ENCODE measurements at places on chromosomes 6 and 20.

DNA sequence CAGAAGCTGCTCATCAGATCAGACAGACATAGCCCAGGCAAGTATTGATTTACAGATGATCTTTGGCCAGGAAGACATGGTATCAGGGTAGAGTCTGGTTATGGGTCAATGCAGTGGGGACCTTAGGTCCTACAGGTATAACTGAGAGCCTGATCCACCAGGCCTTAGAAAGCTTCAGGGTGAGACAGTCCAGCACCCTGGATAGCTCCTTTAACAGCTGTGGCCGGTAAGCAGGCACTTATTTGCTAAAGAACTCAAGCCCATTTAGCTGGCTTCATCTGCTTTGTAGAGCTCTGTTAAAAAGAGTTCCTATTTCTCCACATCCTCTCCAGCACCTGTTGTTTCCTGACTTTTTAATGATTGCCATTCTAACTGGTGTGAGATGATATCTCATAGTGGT, 39.6 kb downstream of the ESR1 start:
- DNase-seq = peak; percentile 39

DNA sequence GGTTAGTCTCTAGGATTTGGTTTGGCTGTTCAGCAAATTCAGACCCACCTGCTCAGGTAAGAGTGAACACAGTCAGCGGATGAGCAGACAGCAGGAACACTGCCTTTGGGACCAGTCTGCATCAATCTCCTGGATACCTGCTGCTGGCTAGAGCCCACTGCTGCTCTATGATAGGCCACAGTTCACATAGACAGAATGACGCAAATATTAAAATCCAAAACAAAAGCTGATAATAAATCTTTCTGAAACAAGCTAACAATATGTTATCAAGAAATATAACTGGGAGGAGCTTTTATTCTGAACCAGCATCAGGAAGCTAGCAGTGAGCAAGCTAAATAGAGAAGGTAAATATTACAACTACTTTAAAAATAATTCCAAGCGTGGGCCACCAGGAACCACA, at the start of gene TAAR1:
Gene TAAR1 (minus strand): TSS at position 101 of the 400 bp plus-strand sequence. CDS start 13,179 bp downstream, outside the sequence.
- DNase-seq = no peak

- DNase-seq = no peak
Measured at GRCh38 chr6:131041814-131042213, 21.2 kb downstream of the EPB41L2 start.

DNA sequence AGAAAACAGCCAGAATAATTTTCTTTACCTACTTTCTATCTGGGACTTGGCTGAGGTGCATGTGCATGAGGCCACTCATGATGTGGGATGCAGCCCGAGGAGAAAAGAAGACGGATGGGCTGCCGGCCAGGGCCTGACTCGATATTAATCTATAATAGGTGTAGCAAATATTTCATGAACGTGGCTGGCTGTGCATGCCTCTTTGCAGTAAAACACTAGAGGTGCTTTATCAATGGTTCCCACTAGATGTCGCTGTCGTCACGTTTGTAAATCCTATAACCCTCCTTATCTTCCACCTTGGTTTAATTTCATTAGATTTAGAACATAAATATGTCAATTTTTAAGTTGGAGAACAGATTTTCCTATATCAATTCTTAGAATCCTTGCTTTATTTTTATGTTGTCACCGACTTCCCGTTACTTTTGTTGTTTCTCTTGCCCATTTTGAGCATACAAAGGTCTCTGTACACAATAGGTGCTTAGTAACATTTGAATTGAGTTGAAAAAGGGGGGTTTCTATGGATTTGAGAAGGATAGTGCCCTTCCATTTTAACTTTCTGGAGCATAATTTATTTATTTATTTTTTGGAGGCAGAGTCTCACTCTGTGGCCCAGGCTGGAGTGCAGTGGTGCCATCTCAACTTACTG, 19.6 kb upstream of the FERMT1 start:
- peak; percentile 59 for DNase-seq

GRCh38 chr20:60761056-60761455, 491.0 kb upstream of the CDH4 start:
- no peak for DNase-seq

- no peak for DNase-seq
Measured at GRCh38 chr20:20231528-20232298, 136.2 kb upstream of the INSM1 start.

DNA sequence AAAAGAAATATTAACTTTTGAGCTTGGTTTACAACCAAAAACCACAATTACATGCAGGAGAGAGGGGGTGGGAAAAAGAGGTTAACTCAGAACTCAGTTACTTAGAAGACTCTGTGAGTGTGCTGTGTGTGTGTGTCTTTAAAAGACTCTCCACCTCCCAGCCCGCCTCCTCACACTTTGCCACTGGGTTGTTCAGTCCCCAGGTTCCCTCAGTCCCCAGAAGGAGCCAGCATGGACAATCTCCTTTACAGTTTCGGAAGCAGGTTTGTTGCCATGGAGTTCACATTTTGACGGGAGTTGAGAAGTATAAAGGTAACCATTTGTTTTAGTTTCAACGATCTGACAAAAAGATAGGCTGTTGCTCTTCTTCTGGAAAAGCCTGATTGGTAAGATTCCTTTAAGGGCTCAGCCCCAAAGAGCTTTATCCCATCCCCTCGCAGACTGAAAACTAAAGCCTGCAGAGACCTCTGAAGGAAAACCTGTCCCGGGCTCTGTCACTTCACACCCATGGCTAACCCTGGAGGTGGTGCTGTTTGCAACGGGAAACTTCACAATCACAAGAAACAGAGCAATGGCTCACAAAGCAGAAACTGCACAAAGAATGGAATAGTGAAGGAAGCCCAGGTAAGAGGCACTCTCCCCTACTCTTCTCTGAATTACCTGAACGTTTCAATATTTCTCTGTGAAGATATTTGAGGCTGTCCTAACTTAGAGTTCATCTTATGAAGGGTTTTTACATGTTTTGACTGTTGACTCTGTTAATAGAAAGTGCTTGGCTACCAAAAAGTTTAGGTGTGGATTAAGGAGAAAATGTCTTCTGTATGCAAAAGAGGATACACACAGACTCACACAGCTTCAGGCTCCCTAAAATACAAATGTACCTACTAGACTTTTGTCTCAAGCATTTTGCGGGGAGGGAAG, at the start of gene SPTLC3:
Gene SPTLC3 (plus strand): TSS at position 212 of the 921 bp plus-strand sequence. CDS start 296 bp downstream, at position 508.
- peak; percentile 53 for DNase-seq

- DNase-seq = no peak
Measured at GRCh38 chr20:1396702-1397101, 3.8 kb upstream of the FKBP1A start.

DNA sequence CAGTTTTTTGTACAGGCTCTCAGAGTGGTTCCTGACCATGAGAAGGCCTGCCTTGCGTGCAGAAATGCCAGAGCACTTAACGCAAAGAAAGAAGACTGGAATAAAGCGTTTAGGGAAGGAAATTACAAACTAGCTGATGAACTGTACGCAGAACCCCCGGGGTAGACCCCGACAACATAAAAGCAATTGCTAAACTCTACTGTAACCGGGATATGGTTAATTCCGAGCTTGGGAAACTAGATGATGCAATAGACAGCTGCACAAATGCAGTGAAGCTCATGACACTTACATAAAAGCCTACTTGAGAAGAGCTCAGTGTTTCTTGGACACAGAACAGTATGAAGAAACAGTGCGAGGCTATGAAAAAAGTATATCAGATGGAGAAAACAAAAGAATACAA, 35.7 kb downstream of the CITED2 start:
- no peak for DNase-seq

GRCh38 chr6:129481706-129482105, 228.3 kb downstream of the ARHGAP18 start:
- no peak for DNase-seq

DNA sequence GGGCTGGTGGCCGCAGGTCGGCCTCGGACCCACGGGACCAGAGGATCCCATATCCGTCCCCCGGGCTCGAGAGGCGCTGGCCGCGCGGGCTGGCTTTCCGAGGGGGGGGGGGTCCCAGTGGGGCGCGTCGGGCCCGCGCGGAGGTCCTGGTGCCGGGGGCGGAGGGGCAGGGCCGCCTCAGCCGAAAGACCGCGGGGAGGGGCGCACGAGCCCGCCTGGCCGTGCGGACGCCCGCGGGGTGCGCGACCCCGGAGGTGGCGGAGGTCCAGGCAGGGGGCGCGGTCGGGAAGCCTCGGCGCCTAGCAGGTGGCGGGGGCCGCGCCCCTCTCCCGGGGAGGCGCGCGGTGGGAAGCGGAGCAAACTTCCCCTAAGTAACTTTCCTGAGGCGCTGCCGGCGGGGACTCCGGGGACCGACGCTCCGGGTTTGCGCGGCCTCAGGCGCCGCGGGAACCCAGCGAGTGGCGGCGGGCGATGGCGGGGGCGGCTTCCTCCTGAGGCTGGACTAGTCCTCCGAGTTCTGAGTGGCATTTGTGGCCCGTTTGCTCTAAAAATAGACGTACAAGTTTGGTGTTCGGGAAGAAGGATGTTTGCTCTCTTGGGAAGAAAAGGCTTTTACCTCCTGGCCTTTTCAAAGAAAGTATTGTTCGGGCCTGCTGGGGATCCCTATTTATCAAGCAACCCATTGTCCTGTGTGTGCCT, 26.5 kb upstream of the BTBD3 start:
- peak; percentile 69 for DNase-seq

GRCh38 chr6:158467923-158468322, 92.0 kb upstream of the TMEM181 start:
- no peak for DNase-seq

- no peak for DNase-seq
Measured at GRCh38 chr6:168078943-168079405, at the start of gene FRMD1. FRMD1 (minus strand) TSS chr6:168079212; CDS start chr6:168079094, 118 bp downstream.

DNA sequence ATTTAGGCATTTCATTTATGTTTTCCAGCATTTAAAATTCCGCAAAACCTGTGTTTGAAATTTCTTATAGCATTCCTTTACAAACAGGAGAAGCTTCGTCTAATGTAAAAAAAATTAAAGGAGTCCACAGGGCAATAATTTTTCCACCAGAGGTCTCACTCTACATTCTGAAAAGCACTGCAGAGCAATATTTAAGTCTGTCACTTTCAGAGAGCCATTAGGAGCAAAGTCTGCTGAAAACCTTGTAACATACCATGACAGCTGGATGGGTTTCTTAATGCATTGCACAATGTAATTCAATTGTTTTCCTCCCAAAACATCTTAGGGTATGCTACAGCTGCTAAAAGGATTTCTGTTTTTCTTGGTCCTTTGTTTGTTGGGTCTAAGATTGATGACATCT, 18.0 kb downstream of the BAG2 start:
- DNase-seq = no peak

DNA sequence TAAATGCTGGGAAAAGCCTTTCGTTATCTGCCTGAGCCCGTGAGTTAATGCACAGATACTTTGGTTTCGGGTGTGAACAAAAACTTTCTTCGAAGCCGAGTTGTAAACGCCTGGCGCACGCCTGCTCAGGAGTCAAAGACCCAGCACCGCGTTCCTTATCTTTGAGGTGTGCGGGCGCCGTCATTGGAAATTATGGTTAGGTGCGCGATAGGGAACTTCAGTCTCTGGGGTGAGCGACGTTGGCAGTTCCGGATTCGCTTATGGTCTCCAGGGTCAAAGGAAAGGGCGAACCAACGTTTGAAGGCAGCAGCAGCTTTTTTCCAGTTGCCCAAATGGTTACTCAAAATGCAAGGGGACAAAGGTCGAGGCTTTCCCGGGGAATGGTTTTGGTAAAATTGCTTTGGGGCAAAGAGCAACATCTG, 853 bp downstream of the SLC22A3 start:
- no peak for DNase-seq

- DNase-seq = no peak
Measured at GRCh38 chr20:51300104-51300503, 242.4 kb downstream of the NFATC2 start.

- DNase-seq = no peak
Measured at GRCh38 chr20:406200-407132, 1.6 kb upstream of the RBCK1 start.

- DNase-seq = no peak
Measured at GRCh38 chr6:73956305-73956704, 260.3 kb downstream of the CD109 start.

DNA sequence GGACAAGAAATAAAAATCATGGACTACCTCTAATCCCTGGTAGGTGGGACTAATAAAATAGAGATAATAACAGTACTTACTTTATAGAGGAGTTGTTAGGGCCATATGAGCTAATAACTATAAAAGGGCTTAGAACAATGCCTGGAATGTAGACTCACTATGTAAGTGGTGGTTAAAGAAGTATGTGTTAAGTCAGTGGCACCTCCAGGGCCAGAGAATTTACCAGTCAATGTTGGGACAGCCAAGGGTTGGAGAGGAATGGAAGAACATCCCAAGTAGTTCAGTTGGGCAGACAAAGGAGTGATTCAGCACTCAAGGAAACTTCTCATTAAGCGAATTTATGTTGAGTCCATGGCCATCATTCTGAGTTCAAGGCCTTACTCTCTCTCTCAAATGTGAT, 116.8 kb downstream of the OTOR start:
- DNase-seq = no peak

GRCh38 chr20:63117661-63118302, 98.1 kb downstream of the YTHDF1 start:
- DNase-seq = no peak

GRCh38 chr20:891058-891705, 25.0 kb downstream of the ANGPT4 start:
- DNase-seq = no peak

DNA sequence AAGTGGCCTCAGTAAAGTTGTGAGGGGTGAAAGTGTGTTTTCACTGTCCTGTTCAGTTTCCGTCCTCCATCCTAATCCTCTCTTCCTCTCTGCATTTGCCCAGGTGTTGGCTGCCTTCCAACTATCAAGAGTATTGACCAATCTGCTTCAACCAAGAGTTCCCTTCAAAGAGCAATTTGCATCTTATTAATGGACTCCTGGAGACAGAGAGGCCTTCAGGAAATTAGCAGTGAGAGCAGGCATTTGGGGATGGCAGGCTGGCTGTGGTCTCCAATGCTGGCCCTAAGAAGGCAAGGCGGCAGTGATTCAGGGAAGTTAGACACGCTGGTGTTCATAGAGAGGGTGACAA, 77.2 kb downstream of the GPR6 start:
- no peak for DNase-seq

DNA sequence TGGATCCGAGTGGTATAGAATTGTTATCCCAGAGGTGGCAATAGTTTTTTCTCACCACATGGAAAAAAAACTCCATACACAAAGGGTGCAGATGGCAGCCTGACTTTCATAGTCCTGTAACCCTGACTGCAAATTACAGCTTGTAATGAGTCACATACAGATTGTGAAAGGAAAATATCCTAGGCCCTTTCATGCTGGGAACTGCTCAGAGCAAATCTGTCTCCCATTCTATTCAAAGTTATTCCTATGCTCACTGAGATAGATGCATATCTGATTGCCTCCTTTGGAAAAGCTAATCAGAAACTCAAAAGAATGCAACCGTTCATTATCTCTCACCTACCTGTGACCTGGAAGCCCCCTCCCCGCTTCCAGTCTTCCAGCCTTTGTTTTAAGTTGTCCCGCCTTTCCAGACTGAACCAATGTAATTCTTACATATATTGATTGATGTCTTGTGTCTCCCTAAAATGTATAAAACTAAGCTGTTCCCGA, 108.7 kb upstream of the MAP3K4 start:
- DNase-seq = no peak

- no peak for DNase-seq
Measured at GRCh38 chr6:33316603-33317418, 733 bp downstream of the ZBTB22 start.

DNA sequence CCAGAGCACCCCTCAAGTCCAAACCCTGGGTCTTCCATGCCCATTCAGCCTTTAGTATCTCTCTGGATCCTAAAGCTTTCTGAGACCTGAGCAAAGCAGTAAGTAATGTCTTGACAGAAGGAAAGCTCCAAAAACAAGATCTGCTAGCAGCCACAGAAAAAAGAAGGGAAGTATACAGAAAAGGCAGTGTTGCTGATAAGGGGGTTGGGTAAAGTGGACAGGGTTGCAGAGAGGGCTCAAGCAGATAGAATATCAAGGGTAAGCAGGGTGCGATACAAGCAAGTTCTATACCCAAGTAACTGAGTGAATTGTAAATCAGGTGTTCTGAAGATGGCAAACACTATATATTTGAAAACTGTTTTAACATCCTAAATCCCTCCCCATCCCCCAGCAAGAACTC, 113.4 kb upstream of the CARMIL1 start:
- DNase-seq = no peak

All from urothelium cell line (cell line).